Left ventricle myocardium inferior (tissue), 1 donor: ENCODE measurements at places on chromosomes 7 and 10. TPM values are rescaled to one million over a fixed set of nuclear protein-coding genes. Genes with fewer than 3 reads are reported as not detected.
A peak's percentile ranks its signal among the peaks of the same experiment; 100 is the strongest.

DNA sequence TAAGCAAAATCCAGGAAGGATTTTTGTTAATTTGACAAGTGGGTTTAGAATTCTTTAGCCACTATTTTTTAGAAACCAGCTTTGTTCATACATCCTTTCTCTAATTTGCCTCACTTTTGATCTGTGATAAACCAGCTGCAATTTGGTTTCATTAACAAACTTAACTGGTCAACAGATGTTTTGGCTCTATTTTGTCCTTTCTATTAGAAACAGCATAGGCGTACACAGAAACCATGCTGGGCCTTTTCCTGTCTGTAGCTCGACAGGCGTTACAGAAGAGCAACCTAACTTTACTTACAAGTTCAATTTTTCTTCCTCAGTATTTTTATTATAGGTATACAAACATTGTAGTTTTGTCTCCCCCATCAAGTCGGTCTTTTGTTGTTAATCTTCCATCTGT, 28.2 kb downstream of the KAT6B start:
- H3K4me3 ChIP-seq: no peak overlapping the region
- H3K4me1 ChIP-seq: peaks cover 60% of the 10 kb centered on the region
- no peaks in the 10 kb centered on the region for H3K36me3 ChIP-seq
- H3K27ac ChIP-seq: peak overlapping the region; percentile 71
- no peak for DNase-seq

DNA sequence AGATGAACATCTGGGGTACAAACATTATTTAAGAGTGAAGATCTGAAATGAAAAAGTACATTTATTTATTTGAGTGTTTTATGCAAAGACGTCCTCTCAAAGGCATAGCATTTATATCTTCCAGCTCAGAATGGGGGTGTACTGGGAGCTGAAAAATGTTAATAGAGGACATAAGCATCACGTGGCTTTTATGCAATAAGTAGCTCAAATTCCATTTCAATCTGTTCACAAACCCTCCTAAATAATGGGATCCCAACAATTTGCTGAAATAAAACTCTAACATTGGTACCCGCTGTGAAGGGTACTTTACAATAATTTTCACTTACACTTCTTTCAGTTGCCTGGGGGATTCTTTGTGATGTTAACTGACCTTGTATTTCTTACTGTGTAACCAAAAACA, 172.0 kb downstream of the TAX1BP1 start:
- no peak overlapping the region for H3K4me3 ChIP-seq
- H3K36me3 ChIP-seq: peaks cover 5% of the 10 kb centered on the region

DNA sequence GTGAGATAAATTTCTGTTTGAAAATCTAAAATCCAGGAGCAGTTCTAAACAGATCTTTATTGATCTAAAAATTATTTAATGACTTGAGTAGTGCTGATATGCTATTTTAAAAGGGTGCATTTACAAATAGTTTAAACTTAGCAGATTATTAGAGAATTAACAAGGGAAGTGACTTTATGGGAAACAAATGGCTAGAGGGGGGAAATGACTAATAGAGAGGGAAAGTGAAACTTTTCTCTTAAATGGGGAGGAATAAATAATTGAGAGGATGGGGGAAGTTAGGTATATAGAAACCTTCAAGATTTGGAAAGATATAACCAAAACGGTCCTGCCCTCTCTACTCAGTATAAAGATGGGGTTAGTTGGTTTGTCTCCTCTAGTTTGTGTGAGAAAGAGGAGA, 90.1 kb upstream of the ARMC3 start:
- no peak for DNase-seq
- H3K4me3 ChIP-seq: no peak overlapping the region
- H3K27me3 ChIP-seq: no peaks in the 10 kb centered on the region
- H3K36me3 ChIP-seq: no peaks in the 10 kb centered on the region

- H3K27me3 ChIP-seq: no peaks in the 10 kb centered on the region
- no peaks in the 10 kb centered on the region for H3K36me3 ChIP-seq
- H3K27ac ChIP-seq: peak overlapping the region; percentile 100
- peak overlapping the region; percentile 100 for H3K4me3 ChIP-seq
- peak; percentile 26 for DNase-seq
- peaks cover 81% of the 10 kb centered on the region for H3K4me1 ChIP-seq
These were observed 983 bp downstream of the TNRC18 start for GRCh38 chr7:5422396-5423305.

GRCh38 chr10:122164023-122164601, 107.0 kb upstream of the BTBD16 start:
- peak overlapping the region; percentile 60 for H3K4me3 ChIP-seq
- peak overlapping the region; percentile 4 for H3K27ac ChIP-seq
- H3K36me3 ChIP-seq: peaks cover 13% of the 10 kb centered on the region
- no peak for DNase-seq

DNA sequence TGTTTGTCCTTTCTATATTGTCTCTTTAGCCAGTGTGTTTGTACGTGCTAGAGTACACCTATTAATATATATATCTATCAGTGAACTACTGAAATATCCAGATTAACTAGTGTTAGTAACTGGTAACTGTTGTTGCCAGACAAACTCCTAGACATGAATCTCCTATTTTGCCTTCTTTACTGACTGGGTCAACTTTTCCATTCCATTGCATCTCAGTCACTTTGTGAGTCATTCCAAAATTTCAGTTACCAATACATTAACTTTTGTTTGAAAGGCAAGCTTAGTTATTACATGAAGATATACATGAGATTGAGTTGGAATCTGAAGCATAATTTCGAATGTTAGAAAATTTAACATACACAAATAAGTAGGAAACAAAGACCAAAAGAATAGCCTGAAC, 51.4 kb downstream of the BTAF1 start:
- H3K36me3 ChIP-seq: peaks cover 17% of the 10 kb centered on the region
- DNase-seq: no peak
- H3K4me3 ChIP-seq: no peak overlapping the region
- H3K27ac ChIP-seq: no peak overlapping the region
- peaks cover 17% of the 10 kb centered on the region for H3K4me1 ChIP-seq
- H3K27me3 ChIP-seq: no peaks in the 10 kb centered on the region

DNA sequence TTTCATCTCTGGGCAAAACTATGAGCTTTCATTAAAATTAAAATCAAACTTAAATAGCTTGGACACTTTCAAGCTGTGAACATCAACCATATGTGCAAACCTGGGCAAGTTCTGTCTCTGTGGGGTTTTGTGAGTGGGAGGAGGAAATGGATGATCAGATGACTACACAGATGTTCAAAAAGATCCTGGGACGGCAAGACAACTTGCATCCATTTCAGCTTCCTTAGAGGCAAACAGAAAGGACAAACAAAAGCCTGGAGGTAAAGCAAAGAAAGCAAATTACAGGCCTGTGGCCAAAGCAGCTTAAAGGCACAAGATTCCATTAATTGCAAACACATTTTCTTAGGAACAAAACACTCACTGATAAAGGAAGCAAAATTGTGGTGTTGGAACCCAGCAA, 222.2 kb downstream of the NEBL start:
- no peaks in the 10 kb centered on the region for H3K36me3 ChIP-seq
- no peaks in the 10 kb centered on the region for H3K27me3 ChIP-seq
- H3K27ac ChIP-seq: no peak overlapping the region
- DNase-seq: no peak
- peaks cover 32% of the 10 kb centered on the region for H3K4me1 ChIP-seq

DNA sequence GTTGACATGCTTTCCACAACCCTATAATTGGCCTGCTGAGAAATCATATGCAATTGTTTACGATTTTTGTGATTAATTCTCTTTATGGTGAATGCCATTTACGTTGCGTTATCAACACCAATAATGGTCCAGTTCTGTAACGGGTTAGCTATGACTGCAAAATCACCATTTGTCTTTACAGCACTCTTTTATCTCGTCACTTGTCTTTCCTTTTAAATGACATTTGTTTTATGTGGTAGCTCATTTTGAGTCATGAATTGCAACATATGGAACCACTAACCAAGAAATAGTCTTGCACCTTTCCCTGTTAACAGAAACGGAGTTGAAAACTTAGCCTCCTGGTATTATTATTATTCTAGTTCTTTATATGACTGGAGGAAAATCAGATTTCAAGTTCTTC, 3.1 kb upstream of the KIAA1217 start:
- no peaks in the 10 kb centered on the region for H3K27me3 ChIP-seq
- H3K27ac ChIP-seq: peak overlapping the region; percentile 94
- no peak for DNase-seq
- peaks cover 72% of the 10 kb centered on the region for H3K4me1 ChIP-seq
- H3K36me3 ChIP-seq: no peaks in the 10 kb centered on the region

GRCh38 chr7:112001091-112001826, 204.9 kb downstream of the DOCK4 start:
- peak overlapping the region; percentile 43 for H3K27ac ChIP-seq
- H3K4me1 ChIP-seq: peaks cover 23% of the 10 kb centered on the region
- DNase-seq: no peak
- no peak overlapping the region for H3K4me3 ChIP-seq
- no peaks in the 10 kb centered on the region for H3K36me3 ChIP-seq

DNA sequence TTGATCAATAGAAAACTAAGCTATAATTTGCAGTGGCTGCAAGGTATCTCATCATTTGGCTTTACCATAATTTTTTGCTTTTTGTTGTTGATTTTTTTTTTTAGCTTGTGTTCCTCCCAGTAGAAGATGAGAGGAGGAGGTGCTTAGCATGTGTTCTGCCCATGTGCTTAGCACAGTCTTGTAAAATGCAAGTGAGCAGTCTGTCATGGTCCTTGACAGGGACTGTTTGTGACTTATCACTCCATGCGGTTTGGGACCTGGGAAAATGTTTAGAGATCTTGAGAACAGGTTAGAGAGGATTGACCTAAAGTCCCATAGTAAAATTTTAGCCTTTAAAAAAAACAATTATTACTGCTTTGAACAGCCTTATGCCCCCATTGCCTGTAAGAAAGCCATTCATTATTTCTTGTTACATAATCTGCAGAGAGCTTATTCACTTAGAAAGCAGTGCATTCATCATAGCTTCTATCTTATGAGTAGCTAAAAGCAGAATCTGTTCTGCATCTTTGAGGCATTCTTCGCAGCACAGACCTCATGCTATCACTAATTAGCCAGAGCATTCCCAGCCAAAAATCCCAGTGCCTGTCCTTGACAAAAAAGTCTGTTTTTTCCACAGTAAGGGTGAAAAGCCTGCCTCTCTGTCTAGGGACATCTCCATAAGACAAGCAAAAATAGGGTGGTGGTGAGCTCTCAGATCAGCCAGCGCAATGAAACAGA, 748.7 kb upstream of the GALNT17 start:
- no peaks in the 10 kb centered on the region for H3K36me3 ChIP-seq
- no peak for DNase-seq
- no peak overlapping the region for H3K4me3 ChIP-seq

DNA sequence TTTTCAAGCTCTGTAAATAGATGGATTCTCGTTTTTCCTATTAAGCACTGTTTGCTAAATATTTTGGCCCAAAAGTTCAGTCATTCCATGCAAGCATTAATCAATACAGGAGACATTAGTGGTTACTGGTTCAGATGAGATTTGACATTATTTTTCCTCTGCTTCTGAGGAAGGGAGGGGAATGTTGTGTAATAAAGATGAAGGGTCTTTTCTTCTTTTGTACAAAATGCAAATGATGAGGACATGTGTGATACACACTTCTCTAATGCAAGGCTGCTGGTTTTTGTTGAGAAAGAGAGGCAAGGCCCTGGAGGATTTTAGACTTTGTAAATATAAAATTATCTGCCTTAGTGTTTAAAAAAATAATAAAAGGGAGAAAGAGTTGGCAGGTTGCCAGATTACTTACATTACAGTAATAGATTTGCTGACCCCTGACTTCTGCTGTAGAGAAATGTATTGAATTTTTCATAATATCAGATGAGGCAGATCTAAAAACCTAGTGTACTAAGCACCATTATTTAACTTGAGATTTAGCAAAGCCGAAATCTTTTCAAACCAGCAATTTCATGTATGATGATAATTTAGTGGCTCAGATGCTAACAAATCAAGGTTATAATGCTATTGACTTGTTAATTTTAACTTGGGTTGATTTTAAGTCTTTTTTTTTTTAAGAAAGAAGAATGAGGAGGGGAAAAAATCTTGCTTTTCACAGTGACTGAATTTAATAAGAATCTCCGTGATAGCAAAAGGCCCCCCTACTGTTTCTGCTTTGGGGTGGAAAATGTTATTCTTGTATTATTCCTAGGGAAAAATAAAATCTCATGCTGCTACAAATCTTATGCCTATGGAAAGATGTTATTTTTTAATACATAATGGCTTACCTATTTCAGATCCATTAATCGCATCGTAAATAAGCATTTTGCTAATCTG, 180.1 kb downstream of the ARID5B start:
- no peak for DNase-seq
- peaks cover 84% of the 10 kb centered on the region for H3K4me1 ChIP-seq
- no peaks in the 10 kb centered on the region for H3K27me3 ChIP-seq
- peak overlapping the region; percentile 86 for H3K27ac ChIP-seq

DNA sequence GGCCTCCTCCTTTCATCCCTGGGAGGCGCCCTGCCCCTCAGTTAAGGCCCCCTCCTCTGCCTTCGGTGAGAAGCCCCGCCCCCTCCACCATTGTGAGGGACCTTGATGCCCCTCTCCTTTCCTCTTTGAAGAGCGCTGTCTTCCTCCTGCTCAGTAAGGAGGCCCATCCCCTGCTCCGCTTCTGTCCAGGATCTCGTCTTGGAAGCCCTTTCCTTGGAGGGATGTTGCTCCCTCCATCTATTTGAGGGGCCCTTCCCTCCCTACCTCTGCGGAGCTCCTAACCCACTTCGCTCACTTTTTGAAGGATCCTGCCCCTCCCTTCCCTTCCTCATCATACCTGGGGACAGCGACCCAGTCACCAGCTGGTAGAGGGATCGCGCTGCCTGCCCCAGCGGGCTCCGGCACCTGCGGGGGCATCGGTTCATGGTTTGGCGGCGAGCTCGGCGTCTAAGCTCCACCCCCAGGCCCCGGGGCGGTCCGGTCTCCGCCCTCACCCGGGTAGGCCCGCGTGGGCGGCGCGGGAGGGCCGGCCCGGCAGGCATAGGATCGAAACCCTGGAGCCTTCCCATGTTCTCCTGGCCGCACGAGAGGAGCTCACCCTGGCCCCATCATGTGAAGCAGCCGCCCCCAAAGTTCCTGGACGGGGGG, 4.1 kb downstream of the KCNIP2 start:
- peaks cover 87% of the 10 kb centered on the region for H3K4me1 ChIP-seq
- no peaks in the 10 kb centered on the region for H3K27me3 ChIP-seq

GRCh38 chr10:114607358-114607998, 50.6 kb downstream of the ABLIM1 start:
- no peaks in the 10 kb centered on the region for H3K27me3 ChIP-seq
- H3K27ac ChIP-seq: peak overlapping the region; percentile 78
- DNase-seq: no peak
- H3K4me1 ChIP-seq: peaks cover 100% of the 10 kb centered on the region
- no peak overlapping the region for H3K4me3 ChIP-seq
- no peaks in the 10 kb centered on the region for H3K36me3 ChIP-seq

Gene ASB4
- 6.3 TPM for total RNA-seq

Gene PDGFA
- 26.0 TPM for total RNA-seq

Gene SH2B2
- total RNA-seq: 1.0 TPM

Gene CYP2C9
- total RNA-seq: not detected

Gene IKZF1
- 2.1 TPM for total RNA-seq
